ENCODE measurements at places on chromosomes 3 and 15. TPM values are rescaled to one million over a fixed set of nuclear protein-coding genes. Genes with fewer than 3 reads are reported as not detected.

The C3orf52 gene
- 4.7 TPM for total RNA-seq

The EIF4G1 gene
- 376 TPM for total RNA-seq

The GXYLT2 gene
- 30.5 TPM for total RNA-seq

The VGLL4 gene
- 138 TPM for total RNA-seq

The PLA1A gene
- total RNA-seq, result not detected

The NTRK3 gene
- total RNA-seq, result 2.1 TPM

The RASSF1 gene
- 14.3 TPM for total RNA-seq

The DPH6 gene
- 20.6 TPM for total RNA-seq

The GPR149 gene
- not detected for total RNA-seq

DNA sequence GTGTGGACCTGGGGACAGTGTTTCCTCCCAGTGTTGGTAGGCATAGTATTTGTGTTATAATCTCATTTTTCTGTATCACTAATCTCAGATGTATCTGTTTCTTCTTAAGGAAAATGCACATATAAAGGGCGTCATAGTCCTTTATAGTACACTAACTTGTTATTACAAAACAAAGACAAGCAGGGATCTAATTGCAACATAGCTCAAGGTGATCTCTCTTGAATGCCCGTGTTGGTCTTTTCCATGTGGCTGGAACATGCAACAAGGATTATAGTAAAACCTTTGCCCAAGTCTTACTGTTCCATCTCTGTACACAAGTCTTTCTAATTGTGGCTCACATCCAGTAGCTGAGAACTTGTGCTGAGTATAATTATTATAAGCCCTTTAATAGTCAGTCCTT, 3.5 kb upstream of the GPR87 start:
- DNase-seq, result no peak

- DNase-seq, result no peak
These were observed 16.0 kb upstream of the C3orf38 start for GRCh38 chr3:88133711-88134263.

GRCh38 chr3:83122774-83123350, 1361.4 kb upstream of the GBE1 start:
- no peak for DNase-seq

DNA sequence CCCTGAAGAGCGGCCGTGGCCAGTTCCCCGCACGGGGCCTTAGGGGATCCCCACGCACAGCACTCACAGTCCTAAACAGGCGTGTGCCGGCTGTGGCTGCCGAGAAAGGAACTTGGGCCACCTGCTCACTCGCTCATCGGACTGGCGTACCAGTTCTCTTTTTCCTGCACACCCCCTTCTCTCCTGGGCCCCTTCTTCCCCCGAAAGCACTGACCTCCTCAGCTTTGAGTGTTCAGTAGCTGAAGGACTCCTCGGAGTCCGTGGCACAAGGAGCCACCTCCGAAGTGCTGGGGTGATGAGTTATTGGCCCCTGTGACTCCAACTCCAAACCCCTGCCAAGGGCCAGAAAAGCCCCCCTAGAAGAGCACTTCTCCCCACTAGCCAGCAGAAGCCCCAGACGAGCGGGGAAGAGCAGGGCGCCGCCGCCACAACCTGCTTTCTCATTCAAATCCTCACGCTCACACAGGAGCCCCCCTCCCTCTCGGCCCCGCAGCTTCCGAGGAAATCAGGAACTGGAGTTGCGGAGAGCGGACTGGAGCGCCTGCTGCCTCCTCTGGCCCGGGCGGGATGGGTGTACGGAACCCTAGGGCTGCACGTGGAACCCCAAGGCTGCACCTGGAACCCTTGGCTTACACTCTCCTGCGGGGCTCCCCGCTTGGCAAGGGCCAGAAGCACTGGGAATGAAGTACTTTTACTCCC, at the start of gene PLCH1:
Gene PLCH1, minus strand, starts transcription at position 446 of the 699 bp plus-strand sequence. CDS start 40,847 bp downstream, outside the sequence.
- DNase-seq, result peak; percentile 47

- DNase-seq, result no peak
These were observed 122.7 kb downstream of the PLD1 start for GRCh38 chr3:171687581-171687980.

DNA sequence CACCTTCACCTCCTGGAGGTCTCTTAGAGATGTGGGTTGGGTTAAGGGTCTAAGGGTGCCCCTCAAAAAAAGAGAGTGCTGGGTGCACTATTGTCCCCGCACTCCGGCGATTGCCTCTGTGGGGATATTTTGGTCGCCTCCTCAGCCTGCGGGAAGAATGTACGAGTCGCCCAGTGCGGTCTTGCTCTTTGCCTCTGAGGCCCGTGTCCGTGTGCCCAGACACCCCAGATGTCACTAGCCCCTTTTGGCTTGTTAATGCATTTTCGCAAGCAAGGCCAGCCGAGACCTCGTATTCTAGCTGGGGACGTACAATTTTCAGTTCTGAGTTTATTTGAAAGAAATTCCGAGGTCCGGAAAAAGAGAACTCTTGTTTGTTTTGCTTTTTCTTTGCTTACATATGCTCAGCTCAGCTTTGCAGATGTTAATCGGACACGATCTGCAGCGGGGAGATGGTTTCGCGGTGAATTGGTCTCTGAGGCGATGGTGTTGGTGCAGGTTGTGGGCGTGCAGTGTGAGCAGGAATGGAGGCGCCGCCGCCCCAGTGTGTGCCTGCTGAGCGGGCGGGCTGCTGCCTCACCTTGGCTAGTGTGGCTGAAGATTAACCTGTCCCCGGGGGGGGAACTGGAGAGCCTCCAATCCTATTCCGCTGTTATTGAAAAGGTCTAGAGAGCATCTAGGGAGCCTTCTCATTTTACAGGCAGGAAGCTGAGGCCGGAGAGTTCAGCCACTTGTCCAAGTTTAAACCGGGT, 1.4 kb downstream of the ST6GAL1 start:
- no peak for DNase-seq

GRCh38 chr3:101095693-101096430, 102.6 kb upstream of the ABI3BP start:
- no peak for DNase-seq

DNA sequence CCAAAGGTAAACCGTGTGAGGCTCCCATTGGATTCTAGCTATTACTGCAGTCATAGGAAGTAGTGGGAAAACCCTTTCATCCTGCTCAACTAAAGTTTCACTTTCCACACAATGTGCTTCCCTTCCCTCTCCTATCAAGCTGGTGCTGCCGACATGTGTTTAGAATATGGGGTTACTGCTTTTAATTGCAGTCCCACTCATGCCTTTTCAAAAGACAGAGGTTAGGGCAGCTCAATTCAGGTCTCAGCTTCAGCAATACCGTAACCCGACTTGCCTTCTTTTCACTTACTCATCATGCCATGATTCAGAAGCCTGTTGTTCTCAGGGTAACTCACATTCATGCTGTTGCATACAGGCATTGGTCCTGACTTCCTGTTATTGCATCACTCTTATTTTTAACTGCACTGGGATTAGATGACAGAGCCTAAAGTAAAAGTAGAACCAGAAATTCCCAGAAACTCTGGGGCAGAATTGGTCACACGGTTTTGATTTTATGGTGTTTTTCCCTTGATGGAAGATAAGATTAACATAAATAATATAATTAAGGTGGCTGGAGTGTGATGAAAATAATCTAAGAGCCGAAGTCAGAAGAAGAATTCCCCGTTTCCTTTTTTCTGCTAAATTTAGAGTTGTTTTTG, 45.7 kb downstream of the C2CD4B start:
- no peak for DNase-seq

DNA sequence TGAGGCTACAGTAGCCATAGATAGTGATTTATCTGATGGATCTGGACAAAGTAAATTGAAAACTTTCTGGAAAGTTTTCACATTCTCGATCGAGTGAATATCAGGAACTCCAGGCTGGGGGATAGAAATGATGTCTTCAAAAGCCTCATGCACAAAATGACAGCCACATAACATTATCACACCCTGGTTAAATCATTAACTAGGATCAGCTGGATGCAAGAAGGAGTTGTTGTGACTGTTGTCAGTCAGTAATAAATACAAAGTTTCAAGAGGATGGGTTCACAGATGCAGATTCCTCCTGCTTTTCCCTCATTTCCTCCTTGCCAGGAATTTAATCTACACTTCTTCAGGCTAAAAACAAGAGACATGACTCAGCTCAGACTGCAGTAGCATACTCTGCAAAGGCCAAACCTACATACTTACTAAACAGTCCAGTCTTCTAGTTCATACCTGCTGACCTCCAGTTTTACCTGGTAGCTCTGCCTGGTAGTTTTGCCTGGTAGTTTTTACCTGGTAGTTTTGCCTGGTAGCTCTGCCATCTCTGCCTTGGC, 40.9 kb downstream of the C2CD4A start:
- DNase-seq, result no peak

GRCh38 chr3:48997102-48997635, 7.1 kb downstream of the P4HTM start:
- no peak for DNase-seq

DNA sequence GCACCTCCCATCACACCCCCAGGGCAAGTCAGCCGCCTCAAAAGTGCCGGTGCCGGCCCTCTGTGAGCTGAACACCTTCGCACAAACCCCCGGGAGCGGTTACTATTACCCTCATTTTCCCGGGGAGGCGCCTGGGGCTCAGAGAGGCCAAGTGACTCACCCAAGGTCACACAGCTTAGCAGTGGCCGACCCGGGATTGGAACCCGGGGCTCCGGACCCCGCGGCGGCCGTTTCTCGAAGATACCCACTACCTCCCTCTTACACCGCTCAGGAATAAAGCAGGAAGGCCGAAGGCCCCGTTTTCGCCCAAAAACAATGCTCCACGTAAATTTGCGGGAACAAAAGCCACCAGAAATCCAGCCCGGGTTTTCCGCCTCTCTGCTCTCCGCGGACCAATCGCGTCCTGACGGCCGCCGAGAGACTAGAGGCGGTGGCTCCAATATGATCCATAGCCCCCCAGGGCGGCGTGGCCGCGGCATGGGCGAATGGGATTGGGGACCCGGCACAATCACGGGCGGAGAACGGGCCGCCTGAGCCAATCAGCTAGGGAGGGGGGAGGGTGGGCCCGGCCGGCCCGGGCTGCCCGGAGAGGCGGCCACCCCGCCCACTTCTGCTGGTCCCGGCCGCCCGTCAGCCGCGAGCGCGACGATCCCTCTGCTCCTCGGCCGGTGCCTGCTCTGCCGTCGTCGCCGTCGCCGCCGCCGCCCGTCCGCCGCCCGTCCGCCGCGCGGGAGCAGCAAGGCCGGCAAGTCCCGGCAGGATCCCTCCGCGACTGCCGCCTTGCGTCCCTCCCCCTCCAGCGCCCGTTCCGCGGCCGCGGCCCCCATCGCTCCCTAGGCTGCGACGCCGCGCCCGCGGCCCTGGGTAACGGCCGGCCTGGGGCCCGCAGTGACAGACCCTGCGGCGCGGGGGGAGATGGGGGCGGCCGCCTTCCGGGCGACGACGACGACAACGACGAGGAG, 177.0 kb downstream of the OR4M2 start:
- DNase-seq, result no peak

- DNase-seq, result no peak
These were observed 18.7 kb downstream of the TMEM43 start for GRCh38 chr3:14143271-14144225.

- no peak for DNase-seq
These were observed 3.4 kb downstream of the EPM2AIP1 start for GRCh38 chr3:36989568-36989967.

DNA sequence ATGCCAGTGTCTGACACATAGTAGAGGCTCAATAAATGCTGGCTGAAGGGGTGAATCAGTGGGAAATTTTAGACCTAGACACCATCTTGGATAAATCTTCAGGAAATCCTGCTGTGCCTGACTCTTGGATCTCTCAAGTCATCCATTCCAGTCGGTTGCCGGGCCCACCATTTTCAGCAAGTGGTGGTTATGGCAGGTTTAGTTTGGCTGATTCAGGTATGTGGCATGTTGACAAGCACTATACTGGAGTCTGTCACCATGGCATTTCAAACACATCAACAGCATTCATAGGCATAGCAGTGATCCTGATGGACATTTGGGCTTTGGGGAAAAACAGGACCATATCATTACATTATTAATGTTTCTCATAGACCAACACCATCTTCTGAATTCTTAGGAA, 25.7 kb upstream of the APH1B start:
- DNase-seq, result no peak

DNA sequence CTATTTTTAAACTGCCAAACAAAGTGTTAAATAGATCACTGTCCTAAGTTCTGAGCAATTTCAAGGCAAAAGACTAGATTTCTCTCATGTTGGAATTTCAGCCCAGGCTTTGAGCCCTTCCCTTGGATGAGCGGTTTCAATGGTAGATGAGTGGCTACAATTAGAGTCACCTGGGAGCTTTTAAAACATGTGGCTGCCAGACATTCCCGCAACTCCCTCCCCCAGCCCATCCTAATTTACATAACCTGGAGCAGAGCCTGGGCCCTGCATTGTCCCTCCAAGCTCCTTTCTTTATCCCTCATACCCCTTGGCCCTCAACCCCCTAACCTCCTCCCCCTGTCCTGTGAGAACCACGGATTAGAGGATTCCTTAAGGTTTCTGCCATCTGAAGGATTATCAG, 357.5 kb upstream of the UMPS start:
- DNase-seq, result no peak

DNA sequence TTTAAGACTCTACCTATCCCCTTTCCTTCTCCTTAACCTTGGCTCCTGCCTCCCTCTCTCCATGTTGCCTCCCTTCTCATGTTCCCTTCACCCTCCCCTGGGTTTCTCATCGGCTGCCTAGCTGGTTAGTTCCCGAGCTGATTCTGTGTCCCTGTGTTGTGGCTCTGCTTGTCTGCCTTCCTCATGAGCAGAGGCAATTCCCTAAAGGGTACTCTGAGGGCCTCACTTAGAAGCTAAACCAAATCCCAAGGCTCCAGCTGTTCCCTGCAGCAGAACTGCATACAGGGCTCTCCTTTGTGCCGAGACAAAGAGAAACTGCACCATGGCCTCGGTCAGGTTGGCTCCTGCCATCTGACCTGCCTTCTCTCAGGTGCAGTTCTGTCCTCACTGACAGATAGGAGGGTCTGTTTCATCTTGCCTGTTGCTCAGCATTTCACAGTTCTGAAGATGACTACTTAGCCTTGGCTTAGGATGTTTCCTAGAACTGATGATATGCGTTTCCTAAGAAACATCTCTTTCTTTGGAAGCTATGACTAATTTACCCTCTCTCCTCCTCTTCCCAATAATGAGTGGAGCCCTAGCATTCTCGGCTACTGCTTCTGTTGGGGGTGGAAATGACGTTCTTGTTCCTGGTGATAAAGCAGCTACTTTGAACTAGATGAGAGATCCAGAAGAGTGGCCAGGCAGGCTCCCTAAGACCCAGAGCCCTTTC, 27.1 kb downstream of the DUOX1 start:
- DNase-seq, result no peak

DNA sequence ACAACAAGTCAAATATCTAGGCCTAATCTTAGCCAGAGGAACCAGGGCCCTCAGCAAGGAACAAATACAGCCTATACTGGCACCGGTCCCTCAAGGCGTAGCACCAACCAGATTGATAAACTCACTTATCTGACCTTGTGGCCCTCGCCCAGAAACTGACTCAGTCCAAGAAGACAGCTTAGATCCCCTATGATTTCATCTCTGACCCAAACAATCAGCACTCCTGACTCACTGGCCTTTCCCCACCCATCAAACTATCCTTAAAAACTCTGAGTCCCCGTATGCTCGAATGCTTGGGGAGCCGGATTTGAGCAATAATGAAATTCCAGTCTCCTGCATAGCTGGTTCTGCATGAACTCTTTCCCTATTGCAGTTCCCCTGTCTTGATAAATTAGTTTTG, 1.6 kb upstream of the SORD start:
- DNase-seq, result no peak
